ENCODE measurements at places on chromosomes 1 and 21.

- DNase-seq, result no peak
These were observed 61.0 kb downstream of the BACE2 start for GRCh38 chr21:41228958-41229357.

GRCh38 chr21:46158666-46159300, 3.4 kb upstream of the FTCD start:
- DNase-seq, result no peak

GRCh38 chr1:160993544-160994193, 27.3 kb downstream of the F11R start:
- DNase-seq, result no peak

DNA sequence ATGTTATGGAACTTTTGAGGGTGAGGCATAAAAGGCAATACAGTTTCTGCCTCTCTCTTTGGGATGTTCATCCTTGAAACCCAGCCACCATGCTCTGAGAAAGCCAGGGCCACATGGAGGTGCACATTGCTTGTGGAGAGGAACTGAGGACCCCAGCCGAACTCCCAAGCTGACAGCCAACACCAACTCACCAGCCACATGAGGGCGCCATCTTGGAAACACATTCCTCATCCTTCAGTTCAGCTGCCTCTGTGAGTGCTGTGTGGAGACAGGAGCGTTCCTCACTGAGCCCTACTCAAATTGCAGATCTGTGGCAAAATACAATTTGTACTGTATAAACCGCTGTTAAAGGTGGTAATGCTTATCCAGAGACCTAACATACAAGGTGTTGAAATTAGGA, 137.5 kb downstream of the GABPA start:
- no peak for DNase-seq

DNA sequence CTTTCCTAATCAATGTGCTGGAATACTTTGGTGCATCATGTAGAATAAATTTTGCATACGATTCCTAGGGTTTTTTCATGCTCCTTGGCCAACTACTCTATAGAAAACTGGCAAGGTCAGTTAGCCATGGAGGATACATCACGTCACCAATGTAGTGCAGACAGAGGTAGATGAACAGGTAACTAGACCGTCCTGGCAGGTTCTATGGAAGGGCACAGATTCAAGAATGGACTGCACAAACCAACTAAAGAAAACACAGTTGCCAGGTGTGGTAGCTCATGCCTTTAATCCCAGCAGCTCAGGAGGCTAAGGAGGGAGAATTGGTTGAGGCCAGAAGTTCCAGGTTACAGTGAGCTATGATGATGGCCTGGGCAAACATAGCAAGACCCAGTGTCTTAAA, 9.9 kb downstream of the MTF1 start:
- no peak for DNase-seq

DNA sequence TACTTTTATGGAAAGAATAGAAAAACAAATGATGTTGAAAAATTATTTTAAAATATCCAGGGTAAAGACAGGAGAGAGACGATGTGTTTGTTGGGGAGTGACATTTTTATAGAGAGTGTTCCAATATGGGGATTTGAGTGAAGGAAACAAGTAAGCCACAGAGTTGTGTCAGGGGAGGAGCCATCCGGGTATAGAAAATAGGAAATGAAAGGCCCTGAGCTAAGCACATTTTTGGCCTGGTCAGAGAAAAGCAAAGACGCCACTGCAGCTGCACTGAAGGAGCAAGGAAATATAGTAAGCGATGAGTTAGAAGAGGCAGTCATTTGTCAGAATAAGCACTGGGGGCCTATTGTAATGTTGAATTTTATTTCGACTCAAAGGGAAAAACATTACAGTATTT, 107.3 kb upstream of the ADGRL4 start:
- DNase-seq, result no peak

DNA sequence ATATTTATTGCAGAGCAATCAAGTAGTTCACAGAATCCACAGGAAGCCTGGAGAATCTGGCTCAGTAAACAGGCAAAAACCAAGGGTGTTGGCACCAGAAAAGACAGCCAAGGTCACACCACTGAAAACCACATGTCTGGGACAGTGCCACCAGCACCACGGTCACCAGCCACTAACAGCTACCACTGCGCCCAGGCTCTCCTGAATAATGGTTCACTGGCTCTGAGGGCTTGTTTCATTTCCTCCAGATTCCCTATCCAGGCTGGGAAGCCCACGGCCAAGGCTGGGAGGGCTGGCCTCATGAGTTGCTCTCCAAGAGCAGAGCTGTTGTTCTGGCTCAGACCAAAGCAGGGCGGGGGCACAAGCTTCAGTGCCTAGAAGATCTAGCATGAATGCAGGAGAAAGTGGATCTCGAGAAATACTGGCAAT, 54.5 kb upstream of the PTGFRN start:
- no peak for DNase-seq

DNA sequence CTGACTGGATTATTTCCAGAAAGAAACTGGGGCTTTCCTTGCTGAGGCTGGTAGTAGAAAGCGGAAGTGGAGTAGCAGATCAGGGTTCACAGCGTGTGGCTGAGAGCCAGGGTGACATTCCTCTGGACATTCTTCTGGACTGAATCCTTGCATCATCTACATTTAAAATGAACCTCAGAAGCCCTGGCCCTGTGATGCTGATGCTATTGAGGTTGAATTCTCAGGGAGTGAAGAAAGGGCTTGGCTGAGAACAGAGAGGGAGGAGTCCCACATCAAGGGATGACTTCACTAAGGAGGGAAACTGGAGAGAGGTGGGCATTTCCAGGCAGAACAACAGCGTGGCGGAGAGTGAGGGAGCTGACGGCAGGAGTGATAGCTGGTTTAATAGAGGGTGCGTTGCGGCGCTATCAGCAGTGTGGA, 102.3 kb upstream of the LMO4 start:
- no peak for DNase-seq

- no peak for DNase-seq
These were observed 102.3 kb upstream of the NEK7 start for GRCh38 chr1:198054510-198054909.

DNA sequence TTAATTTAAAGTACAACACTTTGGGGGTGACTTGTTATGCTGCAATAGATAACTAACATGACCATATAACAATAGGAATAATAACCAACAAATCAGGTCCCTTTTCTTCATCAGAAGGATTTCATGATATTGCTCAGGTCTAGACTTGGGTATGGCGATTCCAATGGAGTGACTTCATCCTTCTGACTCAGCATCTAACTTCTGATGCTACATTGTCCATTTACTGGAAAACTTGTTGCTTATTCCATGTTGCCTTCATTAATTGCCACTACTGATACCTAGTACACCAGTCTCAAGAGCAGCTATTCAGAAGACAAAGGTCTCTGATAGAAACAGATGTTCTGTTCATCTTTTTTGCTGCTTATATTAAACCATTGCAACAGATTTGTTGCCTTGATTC, 324.3 kb downstream of the TGFB2 start:
- no peak for DNase-seq

- DNase-seq, result no peak
These were observed 48.8 kb downstream of the H3-3A start for GRCh38 chr1:226111098-226111882.

DNA sequence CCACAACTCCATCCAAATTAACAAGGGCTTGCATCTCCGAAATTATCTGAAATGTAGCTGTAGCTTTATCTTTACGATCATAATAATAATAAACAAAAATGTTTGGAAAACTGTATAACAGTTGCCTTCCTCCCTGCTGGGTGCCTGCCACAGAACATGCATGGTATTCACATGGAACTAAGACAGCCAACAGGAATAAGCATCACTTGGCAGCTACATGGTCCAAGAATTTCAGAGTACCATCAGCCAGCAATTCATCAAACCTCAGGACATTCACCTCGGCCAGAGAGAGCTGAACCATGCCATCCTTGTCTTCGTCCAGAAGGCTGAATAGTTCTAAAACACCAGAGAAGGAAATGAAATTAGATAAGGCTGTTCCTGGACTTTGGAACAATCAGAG, 122.7 kb downstream of the CAPN8 start:
- DNase-seq, result no peak

- DNase-seq, result no peak
These were observed 208.4 kb upstream of the PTBP2 start for GRCh38 chr1:96513136-96513535.

DNA sequence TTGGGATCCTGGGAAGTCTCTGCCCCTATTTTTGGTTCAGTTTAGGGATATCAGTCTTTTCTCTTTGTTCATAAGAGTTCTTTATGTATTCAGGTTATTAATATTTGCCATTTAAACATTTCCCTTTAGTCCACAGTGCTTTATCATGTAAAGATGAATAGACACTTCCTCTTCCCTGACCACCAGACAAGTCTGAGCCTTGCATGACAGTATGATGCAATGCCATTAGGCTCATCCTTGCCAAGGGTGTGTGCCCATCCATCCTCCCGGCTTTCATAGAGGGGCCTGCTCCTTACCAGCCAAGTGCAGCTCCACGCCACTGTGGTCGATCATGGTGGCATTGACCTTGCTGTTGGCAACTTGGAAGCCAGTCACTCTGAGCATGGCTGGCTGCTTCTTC, 52.1 kb downstream of the ZSCAN20 start:
- no peak for DNase-seq

DNA sequence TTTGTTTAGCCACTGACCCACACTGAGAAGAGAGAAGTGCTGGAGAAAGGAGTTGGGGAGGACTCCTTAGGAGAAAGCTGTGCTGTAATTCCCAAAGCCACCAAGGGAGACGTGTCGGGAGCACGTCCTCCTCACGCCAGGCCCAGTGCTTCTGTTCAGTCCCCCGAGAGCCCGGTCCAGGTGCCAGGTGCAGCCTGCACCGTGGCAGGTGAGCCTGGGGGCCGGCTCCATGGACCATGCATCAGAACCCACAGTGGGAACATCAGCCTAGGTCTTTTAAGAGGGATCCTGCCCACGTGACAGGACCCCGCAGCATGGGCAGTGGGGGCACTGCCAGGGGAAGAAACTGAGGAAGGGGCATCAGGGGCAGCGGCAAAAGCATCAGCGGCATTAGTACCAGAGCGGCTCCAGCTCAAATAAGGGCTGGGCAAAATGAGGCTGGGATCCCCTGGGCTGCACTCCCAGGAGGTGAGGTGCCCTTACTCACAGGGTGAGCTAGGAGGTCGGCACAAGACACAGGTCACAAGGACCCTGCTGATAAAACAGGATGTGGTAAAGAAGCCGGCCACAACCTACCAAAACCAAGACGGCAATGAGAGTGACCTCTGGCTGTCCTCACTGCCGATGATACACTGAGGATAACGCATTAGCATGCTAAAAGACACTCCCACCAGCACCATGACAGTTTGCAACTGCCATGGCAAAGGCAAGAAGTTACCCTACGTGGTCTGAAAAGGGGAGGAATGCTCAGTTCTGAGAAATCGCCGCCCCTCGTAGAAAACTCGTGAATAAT, 24.6 kb upstream of the PRDM15 start:
- no peak for DNase-seq

DNA sequence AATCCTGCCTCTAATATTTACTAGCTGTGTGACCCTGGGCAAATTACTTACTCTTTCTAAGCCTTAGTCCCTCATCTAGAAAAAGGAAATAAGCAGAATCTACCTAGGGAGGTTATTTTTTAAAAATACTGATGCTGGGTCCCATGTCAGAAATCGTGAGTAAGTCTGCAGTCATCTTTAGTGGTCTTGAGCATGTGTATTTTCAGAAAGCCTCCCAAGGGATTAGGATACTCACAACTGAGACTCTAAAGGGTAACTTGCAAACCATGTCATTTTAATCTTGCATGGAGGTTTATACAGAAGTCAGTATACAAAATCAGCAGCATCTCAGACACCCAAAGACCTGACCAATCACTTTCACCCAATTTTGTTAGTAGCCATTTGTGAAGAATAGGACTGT, 43.2 kb downstream of the DSTYK start:
- no peak for DNase-seq

DNA sequence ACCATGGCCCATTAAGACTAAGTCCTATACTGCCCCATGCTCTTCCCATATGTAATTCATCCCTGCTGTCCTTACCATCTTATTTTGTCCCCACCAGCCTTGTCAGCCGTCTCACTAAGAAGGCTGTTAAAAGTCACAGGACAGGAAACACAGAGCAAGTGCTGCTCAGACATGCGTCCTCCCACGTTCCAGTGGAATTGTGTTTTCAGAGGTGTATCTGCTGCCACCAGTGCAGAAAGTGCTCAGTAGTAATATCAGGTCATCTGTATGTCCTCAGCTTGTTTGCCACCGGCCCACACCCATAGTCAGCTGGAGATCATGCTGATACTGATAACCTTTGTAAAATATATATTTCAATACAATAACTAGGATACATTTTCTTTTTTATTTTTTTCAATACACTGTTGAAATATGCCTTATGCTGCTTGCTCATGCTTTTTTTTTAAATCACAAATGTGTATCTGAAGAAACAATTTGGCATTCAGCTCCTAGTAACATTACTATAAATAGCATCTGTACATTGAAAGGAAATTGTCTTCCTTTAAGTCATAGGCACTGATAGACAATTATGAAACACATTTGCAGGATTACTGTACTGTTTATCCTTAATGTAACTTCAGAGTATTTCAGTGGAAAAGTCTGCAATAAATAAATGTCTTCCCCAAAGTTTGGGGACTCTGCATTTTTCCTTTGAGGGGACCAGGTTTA, 156.9 kb downstream of the EDEM3 start:
- no peak for DNase-seq

GRCh38 chr1:43527111-43527878, 3.4 kb upstream of the PTPRF start:
- DNase-seq, result no peak

- no peak for DNase-seq
These were observed 56.2 kb upstream of the PRRC2C start for GRCh38 chr1:171429137-171429536.

- DNase-seq, result no peak
These were observed 99.8 kb upstream of the LHX8 start for GRCh38 chr1:75034376-75034775.

DNA sequence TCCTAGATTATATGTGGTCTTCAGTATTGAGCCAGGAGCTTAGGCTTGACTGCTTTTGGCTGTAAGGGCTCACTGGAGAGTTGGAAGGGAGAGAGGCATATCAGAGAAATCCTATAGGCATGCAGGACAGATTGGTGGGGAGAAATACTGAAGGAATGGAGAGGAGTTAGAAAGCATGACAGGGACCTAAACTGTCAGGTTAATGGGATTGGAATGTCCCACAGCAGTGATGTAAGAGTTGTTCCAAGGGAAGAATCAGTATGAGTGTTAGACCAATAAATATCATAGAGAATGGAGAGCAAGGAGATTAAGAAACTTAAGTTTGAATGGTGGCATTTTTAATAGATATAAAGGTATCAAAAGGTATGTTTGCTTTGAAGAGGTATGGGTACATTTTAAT, 39.7 kb downstream of the SLC35A3 start:
- no peak for DNase-seq

DNA sequence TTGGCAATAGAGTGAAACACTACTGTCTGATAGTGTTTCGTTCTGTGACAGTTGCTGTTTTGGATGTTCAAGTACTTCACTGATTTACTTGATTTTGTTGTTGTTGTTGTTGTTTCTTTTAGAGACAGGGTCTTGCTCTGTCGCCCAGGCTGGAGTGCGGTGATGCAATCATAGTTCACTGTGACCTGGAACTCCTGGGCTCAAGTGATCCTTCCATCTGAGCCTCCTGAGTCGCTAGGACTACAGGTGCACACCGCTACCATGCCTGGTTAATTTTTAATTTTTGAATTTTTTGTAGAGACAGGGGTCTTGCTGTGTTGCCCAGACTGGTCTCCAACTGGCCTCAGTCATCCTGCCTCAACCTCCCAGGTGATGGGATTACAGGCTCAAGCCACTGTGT, 2.3 kb downstream of the ATF6 start:
- DNase-seq, result no peak
